NCI-H1694 (cell line): ENCODE measurements at places on chromosomes 2 and 18.

DNA sequence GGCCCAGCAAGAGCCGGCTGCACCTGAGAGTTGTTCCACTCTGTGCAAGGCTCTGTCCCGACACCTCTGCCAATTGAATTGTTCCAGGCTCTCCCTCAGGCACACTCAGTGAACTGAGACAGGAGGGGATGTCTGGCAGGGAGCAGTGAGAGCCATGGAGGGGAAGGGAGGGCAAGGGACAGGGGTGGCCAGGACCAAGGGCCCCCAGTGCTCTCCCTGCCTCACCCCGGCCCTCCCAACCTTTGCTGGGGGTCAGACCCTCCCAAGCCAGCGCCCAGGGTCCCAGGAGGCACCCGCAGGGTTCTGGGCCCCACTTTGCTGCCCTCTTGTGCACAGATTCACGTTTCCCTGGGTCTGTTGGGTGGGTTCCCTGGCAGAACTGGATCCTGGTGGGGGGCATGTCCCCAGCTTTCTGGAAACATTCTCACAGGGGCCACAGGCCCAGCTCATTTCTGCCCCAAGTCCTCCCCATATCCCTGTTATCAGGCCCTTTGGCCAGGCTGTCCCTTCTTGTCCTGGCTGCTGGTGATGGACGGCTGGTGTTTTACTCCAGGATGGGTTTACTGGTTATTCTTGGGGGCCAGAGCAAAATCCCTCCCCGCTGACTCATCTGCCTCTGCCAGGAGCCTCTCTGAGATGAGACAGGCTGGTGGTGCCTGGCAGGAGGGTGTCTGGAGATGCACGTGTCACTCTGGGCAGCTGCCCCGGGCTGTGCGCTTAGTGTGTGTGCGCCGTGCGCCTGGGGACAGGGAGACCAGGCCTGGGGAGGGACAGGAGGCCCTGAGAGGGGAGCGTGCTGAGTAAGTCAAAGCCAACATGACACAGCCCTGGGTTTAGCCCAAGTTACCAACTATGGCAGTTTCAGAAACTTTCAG is 136.5 kb upstream of the CTDP1 start:
- DNase-seq, result no peak

DNA sequence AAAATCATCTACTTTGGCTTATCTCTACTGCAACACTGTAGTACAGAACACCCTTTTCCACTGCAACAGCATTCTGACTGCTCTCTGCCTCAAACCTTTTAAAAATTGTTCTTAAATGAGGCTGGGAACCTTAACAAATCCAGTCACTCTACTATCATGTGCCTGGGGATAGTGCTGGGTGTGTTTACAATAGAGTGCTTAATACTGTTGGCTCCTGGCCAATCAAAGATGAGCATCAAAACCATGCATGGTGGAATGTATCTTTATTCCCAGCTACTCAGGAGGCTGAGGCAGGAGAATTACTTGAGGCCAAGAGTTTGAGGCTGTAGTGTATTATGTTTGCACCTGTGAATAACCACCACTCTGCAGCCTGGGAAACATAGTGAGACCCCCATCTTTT is 7.4 kb downstream of the ANKAR start:
- no peak for DNase-seq

GRCh38 chr2:134665727-134666506 is 52.9 kb downstream of the TMEM163 start:
- DNase-seq, result no peak

DNA sequence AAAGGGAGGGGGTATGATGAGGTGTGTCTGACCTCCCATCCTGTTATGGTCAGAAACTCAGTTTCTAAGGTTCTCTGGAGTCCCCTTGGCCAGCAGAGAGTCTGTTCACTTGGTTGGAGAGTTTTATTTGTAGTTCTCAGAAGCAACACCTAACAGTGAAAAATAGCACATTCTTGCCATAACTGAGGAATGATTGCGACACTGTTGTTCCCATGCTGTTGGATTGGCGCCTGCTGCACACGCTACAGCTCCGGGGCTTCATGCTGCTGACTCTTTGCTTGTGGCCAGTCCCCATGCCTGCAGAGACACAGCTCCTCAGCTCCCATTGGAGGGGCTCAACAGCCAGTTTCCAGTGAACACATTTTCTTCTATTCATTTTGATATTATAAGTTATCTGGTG is 42.1 kb downstream of the TPGS2 start:
- DNase-seq, result no peak

DNA sequence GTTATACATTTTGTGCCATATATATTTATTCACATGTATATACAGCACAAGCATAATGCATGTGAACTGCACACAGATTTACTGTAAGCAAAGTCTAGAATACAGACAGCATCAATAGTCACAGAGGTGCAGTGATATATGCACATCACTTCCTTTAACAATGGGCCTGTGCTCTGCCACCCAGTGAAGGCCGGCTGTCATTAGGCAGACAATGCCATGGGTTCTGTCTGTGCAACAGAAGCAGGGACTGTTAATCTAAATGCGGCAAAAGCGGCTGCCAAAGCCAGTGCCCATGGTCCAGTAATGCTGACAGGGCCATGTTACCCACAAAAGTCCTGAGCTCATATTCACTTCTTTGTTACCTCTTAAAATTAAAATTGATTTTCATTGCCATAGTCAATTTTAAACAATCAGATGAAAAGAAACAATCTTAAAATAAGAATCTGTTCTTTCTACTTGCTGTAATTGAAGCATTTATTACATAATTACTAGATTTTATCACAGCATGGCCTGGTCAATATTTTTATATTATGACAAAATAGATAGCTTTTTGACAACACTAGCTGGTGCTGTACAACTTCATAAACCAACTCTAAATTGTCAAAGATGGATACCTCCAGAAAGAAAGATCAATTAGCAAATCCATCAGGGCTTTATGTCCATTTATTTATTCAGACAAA is 232.0 kb downstream of the STK39 start:
- DNase-seq, result no peak

GRCh38 chr2:159758239-159758638 is 39.8 kb downstream of the CD302 start:
- no peak for DNase-seq

DNA sequence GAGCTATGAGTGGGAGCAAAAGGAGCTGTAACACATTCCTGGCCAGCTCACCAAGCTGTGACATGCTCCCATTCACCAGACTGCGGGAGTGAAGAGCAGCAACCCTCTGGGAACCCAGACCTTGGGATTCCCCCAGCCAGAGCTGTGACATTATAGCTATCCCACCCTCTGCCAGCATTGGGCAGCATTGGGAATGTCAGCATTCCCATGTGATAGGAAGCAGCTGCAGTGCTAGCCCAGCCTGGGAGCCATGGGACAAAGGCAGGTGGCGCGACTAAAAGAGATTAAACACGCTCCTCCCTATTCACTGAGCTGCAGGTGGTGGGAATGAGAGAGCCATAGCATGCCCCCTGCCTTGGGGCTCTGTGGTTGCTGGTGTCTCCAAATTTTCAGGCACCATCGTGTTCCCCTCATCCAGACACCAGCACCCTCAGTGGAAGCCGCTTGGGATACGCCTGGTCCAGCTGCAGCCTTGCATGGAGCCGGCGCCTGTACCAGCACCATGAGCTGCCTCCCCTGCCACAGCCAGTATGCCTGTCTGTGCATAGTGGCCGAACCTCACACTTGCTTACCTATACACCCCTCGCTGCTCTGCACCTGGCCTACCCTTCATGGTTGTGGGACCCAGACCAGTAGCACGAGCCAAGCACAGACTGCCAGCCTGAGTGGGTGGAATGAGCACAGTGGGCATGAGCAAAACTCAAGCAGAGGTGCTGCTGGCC is 695.6 kb upstream of the GCFC2 start:
- DNase-seq, result no peak

- DNase-seq, result no peak
These were observed 91.2 kb downstream of the NEDD4L start for GRCh38 chr18:58135183-58135641.

DNA sequence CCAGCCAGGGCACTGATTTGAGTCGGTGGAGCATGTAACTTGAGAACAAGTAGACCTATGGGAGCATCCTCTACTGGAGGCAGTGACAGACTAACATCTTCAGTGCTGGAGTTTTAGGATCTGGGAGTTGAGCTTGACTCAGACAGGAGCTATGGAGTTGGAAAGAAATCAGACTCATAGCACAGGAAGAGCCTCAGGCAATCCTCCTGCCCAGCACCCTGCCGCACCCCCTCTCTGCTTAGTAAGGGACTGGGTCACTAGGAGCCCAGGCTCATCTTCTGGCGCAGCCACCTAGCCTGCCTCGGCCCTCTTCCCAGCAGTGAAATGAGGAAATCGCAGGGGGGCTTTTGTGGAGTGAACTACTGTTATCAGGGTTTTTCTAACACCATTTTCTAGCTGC is 3.6 kb downstream of the ARID5A start:
- DNase-seq, result no peak

DNA sequence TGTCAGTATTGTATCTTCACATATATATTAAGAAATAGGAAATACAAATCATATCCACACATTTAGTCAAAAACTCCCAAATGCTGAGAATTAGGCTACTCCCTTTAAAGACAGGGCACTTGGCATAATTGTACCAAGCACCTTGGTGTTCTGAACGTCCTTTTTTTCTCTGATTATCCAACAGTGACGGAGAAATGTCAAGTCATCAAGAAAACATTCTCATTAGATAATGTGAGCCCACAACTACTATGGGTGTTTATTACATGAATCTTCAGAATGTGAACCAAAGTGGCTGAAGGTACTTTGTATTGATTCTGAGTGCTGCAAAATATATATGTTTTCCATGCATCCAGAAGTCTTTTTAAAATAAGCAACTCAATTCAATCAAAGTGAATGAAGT is 83.8 kb downstream of the PSMG2 start:
- DNase-seq, result no peak

- DNase-seq, result no peak
These were observed 32.6 kb downstream of the CREG2 start for GRCh38 chr2:101354420-101355311.

GRCh38 chr18:36608107-36608506 is 220.7 kb downstream of the TPGS2 start:
- no peak for DNase-seq

- DNase-seq, result no peak
These were observed 343.7 kb upstream of the MEX3C start for GRCh38 chr18:51541230-51541629.

DNA sequence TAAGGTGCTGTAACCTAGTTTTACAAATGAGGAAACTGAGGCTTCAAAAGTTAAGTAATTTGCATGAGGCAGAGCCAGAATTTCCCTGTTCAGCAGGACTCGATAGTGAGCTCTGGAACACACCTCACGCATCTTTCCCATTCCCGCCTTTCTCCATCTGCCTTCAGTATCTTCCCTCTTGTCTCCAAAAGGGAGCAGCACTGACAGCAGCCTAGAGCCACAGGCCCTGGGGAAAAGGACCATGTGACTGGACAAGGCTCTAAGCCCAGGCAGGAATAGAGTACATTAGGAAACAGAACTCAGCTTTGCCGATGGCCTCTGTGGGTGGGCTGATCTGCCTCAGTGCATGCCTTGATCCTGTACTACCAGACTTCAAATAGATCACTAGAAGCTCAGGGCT is 21.5 kb downstream of the GPR155 start:
- DNase-seq, result no peak

DNA sequence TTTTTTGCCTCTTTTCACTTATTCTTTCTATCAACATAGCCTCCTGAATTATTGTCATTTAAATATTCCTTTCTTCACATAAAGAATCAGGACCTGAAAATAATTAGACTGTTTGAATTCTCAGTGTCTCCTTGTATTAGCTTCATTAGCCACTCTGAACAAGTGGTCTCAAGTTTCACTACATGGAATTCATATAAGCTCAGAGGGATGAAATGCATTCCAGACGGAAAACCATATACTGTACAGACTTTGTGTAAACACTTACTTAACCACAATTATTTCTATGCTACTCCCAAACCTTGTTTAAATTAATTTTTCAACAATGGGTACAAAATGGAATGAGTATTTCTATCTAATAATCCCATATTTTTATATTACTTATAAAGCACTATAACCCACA is 53.4 kb downstream of the CHN1 start:
- no peak for DNase-seq

DNA sequence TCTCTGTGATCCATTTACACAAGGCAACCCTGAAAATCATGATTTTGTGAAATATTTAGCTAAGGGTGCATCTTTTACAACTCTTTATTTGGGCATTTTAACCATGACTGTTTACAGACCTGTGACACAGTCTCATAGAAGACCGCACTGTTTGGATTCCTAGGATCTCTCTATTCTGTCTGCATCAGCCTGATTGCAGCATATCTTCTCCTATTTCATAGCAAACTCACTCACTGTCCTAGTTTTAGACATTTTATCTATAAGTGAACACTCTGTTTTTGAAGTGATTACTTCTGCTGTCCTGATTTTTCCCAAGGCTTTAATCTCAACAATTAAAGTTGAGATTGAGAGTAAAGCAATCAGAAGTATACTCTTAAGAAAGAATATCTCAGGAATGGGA is 56.2 kb downstream of the CAVIN2 start:
- no peak for DNase-seq

GRCh38 chr18:65934874-65935273 is 184.1 kb downstream of the CDH7 start:
- no peak for DNase-seq

GRCh38 chr2:70009762-70010575 is 48.5 kb upstream of the ASPRV1 start:
- DNase-seq, result no peak

GRCh38 chr2:239283288-239283945 is 117.4 kb downstream of the HDAC4 start:
- DNase-seq, result no peak

DNA sequence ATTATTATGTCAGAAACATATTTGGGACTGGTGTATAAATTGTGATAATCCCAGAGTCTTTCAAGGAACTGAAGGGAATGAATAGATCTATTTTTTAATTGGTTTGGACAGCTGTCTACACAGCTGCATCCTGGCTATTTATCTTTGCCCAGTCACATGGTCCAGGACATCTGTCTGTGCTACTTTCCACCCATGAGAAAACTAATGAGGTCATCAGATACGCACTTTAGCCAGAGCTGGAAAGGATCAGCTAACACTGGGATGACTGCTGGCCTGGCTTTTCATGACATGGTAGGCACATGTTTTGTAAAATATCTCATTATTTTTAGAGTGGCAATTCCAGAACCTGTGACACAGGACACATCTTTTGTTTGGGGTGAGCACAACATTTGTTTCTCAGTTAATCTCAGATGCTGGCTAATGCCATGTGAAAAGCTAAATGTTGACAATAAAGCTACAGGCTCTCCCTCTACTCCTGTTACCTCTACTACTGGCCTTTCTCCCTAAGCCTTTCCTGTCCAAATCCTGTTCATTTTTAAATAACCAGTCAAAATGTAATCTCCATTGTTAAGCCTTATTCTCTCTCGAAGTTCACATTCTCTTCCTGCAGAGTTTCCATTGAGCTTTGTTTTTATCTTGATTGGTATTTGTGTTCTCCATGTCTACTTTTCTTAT is 500.7 kb downstream of the RIT2 start:
- no peak for DNase-seq

DNA sequence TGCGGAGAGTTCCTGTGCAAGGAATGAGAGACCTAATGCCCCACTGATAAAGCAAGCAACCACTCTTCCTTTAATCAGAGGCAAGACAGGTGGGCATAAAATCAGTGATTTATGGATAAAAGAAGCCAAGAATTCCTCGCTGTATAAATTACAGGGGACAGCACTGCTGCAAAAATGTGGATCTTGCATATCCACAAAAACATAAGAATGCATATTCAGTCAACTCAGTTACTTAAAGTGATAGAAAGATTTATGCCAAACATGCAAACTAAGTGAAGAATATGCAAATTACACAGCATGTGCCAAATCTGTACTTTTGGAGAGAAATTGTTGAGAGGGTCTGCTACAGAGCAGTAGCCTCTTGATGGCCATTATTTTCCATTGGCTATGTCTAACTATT is 67.2 kb downstream of the FAM124B start:
- no peak for DNase-seq

- no peak for DNase-seq
These were observed at the start of gene SH3YL1 for GRCh38 chr2:263774-264492. Gene SH3YL1, minus strand, starts transcription at chr2:264032. Its CDS starts 48 bp downstream, at chr2:263984.
